Hematopoietic multipotent progenitor cell (in vitro differentiated cells): ENCODE measurements at places on chromosomes 3 and 15. TPM values are rescaled to one million over a fixed set of nuclear protein-coding genes. Genes with fewer than 3 reads are reported as not detected.

IL5RA gene
- 2.2 TPM for total RNA-seq

AHSG gene
- not detected for total RNA-seq

CDCP1 gene
- 14.0 TPM for total RNA-seq

CHRNB4 gene
- 0.27 TPM for total RNA-seq

VPS13C gene
- 54.9 TPM for total RNA-seq

GRM7 gene
- total RNA-seq = under 0.01 TPM

APOD gene
- not detected for total RNA-seq

CYP1A2 gene
- total RNA-seq = not detected

HSPBAP1 gene
- 5.7 TPM for total RNA-seq

SLC35G2 gene
- total RNA-seq = 10.8 TPM

OR5K2 gene
- total RNA-seq = not detected

CCNB2 gene
- total RNA-seq = 4.8 TPM

GRCh38 chr3:62096521-62096920 lies 276.8 kb downstream of the FEZF2 start:
- no peak for DNase-seq

DNA sequence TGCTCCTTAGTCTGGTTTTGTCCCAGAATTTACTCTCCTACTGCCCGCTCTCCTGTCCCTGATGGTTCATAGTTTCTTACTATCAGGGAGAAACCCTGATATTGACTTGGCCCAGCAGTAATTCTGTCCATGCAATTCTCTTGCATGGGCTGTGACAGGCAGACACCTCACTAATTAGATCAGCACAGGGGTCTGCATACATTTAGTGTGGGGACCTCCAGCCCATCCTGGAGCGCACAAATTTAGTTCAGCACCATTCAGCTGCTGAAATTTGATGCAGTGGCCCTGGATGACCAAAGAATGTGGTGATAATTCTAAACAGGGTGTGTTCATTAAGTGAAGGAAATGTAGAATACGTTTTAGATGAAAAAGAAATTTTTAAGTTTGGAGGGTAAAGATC lies 555.5 kb upstream of the TBL1XR1 start:
- DNase-seq = no peak

- DNase-seq = no peak
Observed at GRCh38 chr3:157840564-157840963, 265.7 kb downstream of the SHOX2 start.

DNA sequence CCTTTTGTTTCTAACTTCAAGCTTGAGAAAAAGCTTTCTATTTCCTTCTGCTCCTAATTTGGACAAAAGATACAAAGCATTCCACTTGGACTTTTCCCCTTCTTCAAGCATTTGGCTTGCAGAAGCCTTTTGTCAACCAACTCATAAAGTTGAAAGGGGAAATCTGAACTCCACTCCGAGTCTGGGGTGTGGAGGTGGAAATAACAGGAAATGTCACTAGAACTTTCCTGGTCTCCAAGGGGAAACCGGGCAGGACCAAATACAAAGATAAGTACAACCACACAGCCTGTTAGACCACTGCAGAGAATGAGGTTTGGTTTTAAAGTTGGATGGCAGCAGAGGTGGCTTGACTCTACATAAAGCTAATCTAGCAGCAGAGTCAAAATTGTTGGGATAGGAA lies 4.2 kb upstream of the C3orf80 start:
- no peak for DNase-seq

DNA sequence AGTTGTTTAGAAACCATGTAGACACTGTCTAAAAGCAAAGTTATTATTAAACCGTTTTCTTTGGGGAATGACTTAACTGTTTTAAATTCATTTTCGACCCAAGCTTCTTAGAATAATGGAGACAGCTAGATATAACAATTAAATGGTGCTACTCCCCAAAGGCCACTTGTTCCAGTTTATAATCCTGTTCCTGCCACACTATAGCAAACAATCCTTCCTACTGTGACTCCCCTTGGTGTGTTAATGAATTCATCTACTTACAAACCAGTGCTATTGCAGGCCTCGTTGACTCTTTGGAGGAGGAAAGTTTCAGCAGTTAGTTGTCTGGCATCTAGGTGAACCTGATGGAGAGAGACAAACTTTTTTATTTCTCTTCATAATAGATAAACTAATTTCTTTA lies 25.2 kb upstream of the CLSTN2 start:
- DNase-seq = no peak

DNA sequence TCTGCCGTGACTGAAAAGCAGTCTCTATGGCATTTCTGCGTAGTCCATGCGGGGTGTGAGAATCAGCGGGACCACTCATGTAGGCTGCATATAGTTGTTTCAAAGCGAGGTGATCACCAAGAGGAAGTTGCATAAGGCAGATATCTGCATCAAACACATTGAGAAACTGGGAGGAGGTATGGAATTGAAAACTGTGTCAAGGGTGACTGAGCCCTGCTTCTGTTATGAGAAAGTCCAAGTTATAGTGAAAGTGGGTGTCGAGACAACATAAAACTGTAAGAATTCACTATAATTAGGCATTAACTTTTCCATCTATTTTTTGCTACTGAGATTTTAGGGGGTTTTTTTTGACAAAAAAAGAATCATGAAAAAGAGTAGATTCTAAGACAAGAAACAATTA lies 109.3 kb downstream of the ZIC1 start:
- no peak for DNase-seq

DNA sequence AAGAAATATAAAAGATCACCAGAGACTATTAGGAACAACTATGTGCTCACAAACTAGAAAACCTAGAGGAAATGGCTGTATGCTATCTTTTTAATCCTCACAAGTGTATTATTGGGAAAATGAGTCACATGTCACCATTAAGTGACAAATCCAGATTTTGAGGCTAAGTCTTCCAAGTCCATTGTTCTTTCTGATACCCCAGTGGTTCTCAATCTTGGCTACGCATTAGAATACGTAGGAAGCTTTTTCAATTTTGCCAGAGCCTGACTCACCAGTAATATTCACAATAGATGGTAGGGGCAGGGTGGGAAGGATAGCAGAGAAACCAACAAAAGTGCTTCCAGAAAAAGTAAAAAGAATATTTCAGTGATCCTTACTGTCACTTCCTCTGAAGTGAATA lies 117.0 kb downstream of the FILIP1L start:
- DNase-seq = no peak

GRCh38 chr15:48914717-48915116 lies 36.8 kb downstream of the EID1 start:
- no peak for DNase-seq

DNA sequence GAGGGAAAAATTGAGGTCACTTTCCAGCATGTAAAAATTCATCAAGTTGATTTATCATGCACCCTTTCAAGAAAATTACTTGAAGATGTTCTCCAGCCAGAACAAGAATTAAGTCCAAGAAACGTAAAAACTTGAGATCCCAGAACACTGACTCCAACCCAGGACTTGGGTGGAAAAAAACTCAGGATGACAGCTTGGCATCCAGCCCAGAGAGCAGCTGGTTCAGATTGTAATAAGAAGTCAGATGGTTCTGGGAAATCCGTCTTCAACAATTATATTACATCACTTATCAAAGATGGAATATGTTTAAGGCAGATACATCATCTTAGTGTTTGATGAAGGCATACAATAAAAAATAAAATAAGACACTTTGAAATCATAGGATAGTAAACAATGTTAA lies 23.0 kb upstream of the DNAJC13 start:
- no peak for DNase-seq

DNA sequence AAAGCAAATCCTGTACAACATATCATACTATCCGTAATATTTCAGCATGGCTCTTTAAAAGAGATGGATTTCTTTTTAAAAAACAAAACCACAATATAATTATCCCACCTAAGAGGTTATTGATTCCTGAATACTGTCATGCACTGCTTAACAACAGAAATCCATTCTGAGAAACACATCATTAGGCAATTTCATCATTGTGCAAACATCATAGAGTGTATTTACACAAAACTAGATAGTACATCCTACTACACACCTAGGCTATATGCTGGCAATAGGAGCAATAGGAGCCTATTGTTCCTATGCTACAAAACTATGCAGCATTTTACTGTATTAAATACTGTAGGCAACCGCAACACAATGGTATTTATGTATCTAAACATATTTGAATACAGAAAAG lies 242.0 kb downstream of the NEK10 start:
- no peak for DNase-seq

GRCh38 chr3:65342084-65342683 lies 654.4 kb upstream of the ADAMTS9 start:
- DNase-seq = peak; percentile 26

GRCh38 chr3:36597422-36597821 lies 166.9 kb downstream of the DCLK3 start:
- DNase-seq = no peak

- no peak for DNase-seq
Observed at GRCh38 chr3:12490547-12490946, 6.3 kb downstream of the TSEN2 start.

DNA sequence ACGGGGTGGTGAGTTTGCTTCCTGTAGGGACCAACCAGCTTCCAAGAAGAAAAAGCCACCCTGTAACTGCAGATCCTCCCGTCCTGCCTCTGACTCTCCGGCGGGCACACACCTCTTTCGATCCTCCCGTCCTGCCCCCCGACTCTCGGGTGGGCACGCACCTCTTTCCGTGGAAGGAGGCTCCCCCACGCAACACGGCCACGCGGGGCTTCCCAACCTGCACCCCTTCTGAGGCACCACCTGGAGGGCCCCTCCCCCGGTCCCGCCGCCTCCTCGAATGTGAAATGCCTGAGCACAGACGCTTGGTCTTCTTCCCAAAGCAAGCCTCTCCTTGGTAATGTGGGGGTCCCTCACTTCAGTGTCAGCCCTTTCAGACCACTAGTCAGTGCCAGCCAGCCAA lies 7.3 kb downstream of the ADAMTS17 start:
- DNase-seq = no peak

- peak; percentile 51 for DNase-seq
Observed at GRCh38 chr15:91311986-91312385, 211.9 kb downstream of the SV2B start.

GRCh38 chr3:26087751-26088150 lies 297.9 kb downstream of the OXSM start:
- no peak for DNase-seq

DNA sequence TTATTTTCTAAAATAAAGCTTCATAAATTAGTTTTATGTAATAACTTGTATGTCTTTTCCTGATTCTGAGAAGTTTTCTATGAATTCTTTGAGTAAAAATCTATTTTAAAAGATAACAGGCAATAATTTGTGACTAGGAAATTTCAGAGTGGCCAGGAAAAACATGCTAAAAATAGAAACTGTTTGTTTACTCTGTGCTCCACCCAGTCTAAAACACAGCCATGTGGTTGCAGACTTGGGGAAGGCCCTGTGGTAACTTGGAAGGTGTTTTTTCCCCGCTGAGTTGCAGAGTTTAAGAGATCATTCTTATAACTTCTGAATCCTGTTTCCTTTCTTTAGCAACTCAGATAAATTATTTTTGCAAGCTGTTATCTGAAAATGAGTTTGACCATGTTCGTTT lies 21.9 kb downstream of the PLCL2 start:
- DNase-seq = peak; percentile 38

DNA sequence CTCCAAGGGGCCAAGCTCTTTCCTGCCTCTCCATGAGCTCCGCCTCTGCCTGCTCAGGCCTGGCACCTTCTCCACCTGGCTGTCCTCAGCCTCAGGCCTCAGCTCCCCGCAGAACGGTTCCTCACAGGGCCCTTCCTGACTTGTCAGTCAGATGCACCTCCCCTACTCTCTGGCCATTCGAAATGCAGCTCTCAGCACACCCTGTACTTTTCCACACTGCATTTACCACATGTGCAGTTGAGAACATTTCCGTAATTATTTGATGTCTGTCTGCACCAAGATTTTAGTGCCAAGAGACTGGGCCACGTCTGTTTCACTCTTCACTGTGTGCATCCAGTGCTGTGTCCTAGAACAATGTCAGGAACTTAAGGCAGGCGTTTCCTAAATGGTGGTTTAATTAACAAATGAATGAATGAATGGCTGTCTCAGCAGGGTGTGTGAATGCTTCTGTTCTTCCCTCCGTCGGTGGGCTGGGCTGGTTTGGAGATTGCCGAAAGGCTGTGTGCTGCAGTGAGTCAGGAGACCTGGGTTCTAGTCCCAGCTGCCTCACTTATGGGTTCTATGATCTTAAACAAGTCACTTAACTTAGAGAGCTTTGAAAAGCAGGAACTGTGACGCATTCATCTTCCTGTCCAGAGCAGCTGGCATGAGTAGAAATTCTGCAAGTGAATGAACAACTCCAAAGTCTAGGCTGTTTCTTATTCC lies 5.4 kb downstream of the MUC4 start:
- no peak for DNase-seq

DNA sequence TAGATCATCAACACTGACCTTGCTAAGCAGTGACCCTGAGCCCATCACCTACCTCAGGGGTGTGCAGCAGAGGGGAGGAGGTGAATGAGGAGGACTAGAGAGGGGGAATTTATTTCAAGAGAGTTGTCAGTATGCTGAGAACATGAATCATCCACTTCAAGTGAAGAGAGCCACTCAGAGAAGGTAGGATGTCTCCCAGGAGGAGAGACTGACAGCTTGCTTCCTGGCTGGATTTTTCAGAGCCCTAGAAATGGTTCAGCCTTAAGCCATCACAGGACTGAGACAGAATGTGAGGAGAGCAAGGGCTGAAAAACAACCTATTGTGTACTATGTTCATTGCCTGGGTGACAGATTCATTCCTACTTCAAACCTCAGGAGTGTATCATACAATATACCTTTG lies 34.8 kb downstream of the CCNL1 start:
- DNase-seq = no peak

- DNase-seq = no peak
Observed at GRCh38 chr3:152818027-152818426, 16.9 kb upstream of the P2RY1 start.

GRCh38 chr3:78967061-78967460 lies 800.7 kb downstream of the ROBO1 start:
- DNase-seq = no peak

- no peak for DNase-seq
Observed at GRCh38 chr15:64949383-64950186, 37.9 kb downstream of the ANKDD1A start.

DNA sequence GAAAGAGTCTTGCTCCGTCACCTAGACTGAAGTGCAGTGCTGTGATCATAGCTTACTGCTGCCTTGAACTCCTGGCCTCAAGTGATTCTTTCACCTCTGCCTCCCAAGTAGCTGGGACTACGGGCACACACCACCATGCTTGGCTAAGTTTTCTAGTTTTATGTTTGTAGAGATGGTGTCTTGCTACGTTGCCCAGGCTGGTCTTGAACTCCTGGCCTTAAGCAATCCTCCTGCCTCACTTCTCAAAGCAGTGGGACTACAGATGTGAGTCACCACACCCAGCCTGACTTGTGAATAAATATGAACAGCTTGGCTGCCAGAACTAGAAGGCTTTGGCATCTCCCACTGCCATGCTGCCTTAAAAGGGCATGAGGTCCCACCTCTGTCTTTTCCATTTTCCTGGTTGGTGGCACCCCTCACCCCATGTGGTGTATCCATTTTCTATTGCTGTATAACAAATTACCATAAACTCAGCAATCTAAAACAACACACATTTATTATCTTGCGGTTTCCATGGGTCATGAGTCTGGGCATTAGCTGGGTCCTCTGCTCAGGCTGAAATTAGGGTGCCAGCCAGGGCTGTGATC lies 44.3 kb downstream of the PTPRG start:
- DNase-seq = no peak
